COLO829 (cell line): ENCODE measurements at places on chromosomes 1 and 21.

DNA sequence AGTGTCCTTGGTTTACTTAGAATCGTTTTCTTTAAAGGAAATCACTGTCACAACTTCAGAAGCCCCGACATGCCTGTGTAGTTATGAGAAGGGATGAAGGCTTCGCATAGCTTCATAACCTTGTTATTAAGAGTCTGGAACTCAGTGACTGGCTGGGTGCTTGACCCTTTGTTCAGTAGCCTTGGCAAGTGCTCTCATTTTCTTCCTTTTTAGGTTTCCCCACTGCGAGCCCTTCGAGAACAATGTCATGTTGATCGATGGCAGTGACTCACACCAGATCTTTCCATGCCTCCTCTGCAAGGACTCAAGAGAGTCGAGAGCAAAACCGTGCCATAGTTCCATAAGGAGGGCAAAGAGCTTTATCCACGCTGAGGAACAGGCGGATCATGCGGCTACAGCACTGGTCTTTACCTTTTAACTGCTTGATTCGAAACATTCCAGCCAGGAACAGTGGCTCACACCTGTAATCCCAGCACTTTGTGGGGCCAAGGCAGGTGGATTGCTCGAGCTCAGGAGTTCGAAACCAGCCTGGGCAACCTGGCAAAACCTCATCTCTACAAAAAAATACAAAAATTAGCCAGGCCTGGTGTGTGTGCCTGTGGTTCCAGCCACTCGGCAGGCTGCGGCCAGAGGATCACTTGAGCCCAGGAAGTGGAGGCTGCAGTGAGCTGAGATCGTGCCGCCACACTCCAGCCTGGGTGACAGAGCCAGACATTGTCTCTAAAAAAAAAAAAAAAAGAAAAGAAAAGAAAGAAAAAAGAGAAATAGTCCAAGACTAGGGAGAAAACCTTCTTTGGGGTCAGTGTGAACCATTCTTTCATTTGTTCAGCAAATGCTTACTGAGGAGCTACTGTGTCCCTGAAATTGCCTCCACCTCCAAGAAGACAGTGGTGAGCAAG lies 95.4 kb upstream of the ERRFI1 start:
- peak; percentile 44 for DNase-seq

GRCh38 chr1:50861772-50862171 lies 98.3 kb downstream of the FAF1 start:
- DNase-seq: no peak

- peak; percentile 76 for DNase-seq
Observed at GRCh38 chr1:229070168-229070567, 200.7 kb upstream of the RAB4A start.

GRCh38 chr1:51907079-51907702 lies 28.7 kb upstream of the NRDC start:
- DNase-seq: no peak

DNA sequence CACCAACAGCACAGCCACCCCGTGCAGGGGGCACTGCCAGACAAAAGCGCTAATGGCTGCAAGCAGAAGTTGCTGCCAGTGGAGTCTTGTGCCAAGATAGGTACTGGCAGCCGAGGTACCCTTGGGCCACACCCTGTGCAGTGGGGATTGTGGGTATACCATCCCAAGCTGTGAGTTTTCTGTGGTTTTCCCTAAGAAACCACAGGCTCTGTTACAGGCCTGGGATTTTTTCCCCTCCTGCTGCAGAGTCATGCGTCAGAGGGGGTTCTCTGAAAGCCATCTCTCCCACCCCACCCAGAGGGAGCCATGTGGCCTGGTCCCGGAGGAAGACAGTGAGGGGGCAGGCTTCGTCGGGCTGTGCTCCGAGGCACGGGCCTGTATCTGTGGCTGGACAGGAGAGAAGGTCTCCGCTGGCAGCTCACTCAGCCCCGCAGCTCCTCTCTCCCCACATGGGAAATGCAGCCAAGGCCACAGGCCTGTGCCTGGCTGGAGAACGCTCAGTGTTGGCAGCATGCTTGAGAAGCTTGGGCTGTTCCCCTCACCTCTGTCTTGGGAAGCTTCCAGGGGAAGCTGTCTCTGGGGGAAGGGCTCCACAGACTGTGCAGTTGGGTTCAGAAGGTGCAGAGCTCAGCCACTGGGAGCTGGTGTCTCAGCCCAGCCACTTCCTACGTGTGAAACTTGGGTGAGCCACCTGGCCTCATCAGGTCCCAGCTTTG lies 42.5 kb downstream of the NEK2 start:
- DNase-seq: no peak

- no peak for DNase-seq
Observed at GRCh38 chr1:203690730-203691129, 64.1 kb downstream of the ATP2B4 start.

GRCh38 chr1:182446033-182446669 lies 3.8 kb upstream of the RGSL1 start:
- DNase-seq: peak; percentile 78

- no peak for DNase-seq
Observed at GRCh38 chr1:119141020-119141424, 569 bp upstream of the WARS2 start.

GRCh38 chr1:24643363-24644099 lies 429 bp downstream of the SRRM1 start:
- DNase-seq: no peak

DNA sequence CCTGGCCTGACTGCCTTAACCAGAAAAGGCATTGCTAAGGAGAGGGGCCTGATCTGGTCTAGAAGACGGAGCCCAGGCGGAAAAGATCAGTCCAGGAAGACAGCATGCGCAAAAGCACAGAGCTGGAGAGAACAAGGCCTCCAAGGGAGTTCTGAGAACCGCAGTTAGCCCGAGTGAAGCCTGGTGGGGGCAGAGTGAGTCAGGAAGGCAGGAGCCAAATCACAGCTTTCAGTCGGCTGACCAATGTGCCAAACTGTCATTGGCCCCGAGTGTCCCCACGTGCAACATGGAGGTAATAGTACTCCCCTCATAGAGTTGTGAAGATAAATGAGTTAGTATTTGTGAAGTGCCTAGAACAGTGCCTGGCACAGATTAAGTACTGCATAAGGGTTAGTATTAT lies 1.2 kb upstream of the TSPAN2 start:
- no peak for DNase-seq

GRCh38 chr1:234775477-234776246 lies 165.7 kb upstream of the IRF2BP2 start:
- no peak for DNase-seq

DNA sequence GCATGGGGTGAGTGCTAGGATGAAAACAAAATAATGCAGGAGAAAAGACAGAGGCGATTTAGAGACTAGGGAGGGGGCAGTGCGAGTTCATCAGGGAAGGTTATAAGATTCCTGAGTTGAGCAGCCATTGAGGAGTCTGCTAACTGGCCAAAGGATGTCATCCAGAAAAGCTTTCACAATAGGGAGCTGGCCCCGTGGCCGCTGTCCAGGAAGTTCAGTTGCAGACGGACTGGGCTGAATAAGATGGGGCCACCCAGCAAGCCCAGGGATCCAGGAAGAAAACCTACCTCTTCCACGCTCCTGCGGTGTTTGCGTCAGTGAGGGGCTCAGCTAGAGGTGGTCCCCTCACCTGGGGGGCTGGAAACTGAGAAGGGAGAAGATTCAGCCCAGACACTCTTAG lies 4.0 kb upstream of the PKP1 start:
- DNase-seq: no peak

DNA sequence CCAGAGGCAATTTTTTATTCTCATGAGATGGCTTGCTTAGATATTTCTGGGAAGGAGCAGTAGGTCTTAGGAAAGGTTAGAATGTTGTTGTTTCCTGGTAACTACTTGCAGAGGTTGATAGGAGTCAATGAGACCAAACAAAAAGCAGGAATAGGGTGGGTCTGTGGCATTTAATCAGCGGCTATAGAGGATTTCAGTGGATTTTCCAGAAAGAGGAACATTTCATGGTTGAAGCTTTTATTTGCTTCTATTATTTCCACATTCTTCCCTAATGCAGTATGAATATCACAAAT lies 111.3 kb upstream of the PALMD start:
- no peak for DNase-seq

GRCh38 chr1:163315773-163316374 lies 5.9 kb upstream of the NUF2 start:
- peak; percentile 66 for DNase-seq

DNA sequence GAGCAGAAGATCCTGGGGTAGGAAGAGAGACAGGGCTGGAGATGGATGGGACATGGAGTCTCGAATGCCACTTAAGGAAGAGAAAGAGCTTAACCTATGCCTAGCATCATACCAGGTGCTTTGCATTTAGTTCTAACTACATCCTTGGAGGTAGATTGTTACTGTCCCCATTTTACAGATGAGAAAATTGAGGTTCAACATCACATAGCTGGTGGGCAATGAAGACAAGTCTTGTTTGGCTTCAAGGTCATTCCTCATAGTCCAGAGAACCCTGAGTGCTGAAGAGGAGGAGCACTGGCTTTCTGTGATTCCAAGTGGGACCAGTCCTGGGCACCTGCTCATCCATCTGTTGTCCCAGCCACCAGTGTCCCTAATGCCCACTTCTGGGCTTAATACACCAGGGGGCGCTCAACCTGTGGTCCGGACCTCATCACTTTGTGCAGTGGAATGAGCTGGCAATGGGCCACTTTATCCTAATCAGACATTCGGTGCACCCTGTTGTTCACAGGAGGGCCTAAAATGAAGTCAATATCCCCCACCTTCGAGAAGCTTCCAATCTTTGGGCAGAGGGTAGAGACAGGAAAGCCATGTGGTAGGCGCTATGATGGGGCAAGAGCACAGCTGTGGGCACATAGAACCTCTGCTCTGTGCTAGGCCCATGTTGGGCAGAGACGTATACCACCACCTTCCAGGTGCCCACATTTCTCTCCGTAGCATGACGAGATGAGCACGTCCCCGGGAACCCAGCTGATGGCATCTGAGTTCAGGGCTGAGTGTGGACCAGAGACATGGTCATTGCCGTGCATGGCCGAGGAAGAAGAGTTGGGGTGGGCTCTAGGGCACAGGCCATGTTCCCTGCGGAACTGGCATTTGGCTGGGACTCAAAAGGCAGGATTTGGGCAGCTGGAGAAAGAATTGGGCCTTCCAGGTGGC lies 9.2 kb downstream of the RPS6KA1 start:
- peak; percentile 51 for DNase-seq

- DNase-seq: no peak
Observed at GRCh38 chr1:147541672-147542568, 619 bp downstream of the BCL9 start.

GRCh38 chr1:21365036-21365435 lies 74.8 kb upstream of the ECE1 start:
- no peak for DNase-seq

GRCh38 chr1:150008699-150009098 lies 1.8 kb downstream of the OTUD7B start:
- DNase-seq: no peak

- DNase-seq: no peak
Observed at GRCh38 chr1:232597721-232598120, 32.2 kb downstream of the SIPA1L2 start.

DNA sequence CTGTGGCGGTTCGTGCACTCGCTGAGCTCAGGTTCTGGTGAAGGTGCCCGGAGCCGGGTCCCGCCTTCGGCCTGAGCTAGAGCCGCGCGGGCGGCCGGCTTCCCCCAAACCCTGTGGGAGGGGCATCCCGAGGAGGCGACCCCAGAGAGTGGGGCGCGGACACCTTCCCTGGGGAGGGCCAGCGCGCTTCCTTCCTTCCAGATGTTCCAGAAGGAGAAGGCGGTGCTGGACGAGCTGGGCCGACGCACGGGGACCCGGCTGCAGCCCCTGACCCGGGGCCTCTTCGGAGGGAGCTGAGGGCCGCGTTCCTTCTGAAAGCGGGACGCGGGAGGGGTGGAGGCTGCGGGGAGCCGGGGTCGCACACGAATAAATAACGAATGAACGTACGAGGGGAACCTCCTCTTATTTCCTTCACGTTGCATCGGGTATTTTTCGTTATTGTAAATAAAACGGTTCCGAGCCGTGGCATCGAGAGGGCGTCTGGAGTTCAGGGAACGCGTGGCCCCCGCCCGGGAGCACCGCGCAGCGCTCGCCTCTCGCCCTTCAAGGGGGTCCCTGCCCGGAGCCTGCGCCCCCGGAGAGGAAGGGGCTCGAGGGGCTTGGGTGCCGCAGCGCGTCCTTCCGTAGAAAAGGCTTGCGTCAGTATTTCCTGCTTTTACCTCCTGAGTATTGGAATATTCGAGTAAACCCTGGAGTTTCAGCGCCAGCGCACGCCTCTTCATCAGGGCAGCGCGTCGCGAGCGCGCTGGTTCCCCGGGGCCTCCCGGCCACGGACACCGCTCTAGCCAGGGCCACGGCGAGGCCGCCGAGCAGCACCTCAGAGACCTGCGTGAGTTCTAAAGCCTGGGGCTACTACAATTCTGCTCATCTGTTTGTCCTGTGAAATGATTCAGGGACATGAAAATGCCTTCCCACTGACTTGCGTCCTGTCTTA lies 11.5 kb downstream of the YBEY start:
- DNase-seq: no peak

DNA sequence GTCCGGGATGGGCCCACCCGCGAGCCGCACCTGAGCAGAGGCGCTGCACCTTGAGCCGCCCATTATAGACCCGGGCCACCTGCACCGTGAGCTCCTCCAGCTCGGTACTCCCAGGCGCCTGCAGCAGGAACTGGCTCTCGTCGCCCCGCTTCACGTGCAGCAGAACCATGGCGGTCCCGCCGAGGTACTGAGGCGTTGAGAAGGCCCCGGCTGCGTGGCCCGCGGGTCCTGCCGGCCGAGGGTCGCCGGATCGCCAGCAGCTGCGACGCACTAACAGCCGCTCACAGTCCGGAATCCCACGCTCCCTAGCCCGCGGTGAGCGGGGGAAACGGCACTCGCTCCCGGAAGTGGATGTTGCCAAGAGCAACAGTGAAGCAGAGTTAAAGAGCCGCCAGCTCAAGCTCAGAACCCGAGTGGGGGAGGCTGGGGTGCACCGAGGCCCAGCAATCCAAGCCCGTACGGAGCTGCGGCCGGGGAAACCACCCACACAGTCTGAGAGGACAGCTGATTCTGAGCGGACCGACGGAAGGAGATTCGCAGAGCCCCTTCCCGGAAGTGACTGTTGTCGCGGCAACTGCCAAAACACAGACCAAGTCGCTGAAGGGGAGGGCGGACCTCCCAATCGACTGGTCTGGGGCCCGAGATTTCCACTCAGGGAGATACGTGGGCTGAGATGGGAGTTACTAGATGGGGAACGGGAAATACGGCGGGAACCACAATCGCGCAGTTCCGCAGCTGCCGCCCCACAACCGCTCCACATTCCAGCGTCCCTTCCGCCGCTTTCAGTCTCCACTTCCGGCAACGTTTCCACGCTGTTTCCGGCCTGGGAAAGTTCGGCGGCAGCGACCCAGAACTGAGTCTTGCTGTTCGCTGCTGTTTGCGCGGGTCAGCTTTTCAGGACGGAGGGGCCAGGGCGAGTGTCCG lies at the start of gene CFAP298:
Gene CFAP298, minus strand, starts transcription at position 303 of the 924 bp plus-strand sequence. Its CDS starts 134 bp downstream, at position 169.
- DNase-seq: peak; percentile 87

DNA sequence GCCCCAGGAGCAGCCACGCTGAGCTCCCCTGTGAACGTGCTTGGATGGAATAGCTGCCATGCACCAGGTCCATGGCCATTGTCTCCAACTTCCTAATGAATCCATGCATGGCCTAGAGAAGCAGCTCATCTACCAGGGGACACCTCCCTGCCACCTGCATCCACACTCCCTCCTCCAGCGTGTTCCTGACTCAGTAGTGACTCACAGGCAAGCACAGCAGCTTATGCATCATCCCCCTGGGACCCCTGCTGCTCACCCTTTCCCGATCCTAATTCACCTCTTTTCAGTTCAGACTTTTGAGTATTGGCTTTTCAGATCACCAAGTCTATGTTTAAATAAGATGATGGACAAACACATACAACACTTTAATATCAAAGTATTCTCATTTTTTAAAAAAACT lies 39.9 kb upstream of the TADA1 start:
- DNase-seq: no peak

- DNase-seq: no peak
Observed at GRCh38 chr1:54882519-54882918, 4.5 kb downstream of the DHCR24 start.

- no peak for DNase-seq
Observed at GRCh38 chr1:218946147-218946546, 227.5 kb upstream of the LYPLAL1 start.
